Activated CD4-positive, alpha-beta memory T cell treated with anti-CD3 and anti-CD28 coated beads, Interleukin-2, amount 10 ng/mL, durations not matched to agents 7 days and 5 days (primary cell): ENCODE measurements at places on chromosomes 7 and 10.
A peak's percentile ranks its signal among the peaks of the same experiment; 100 is the strongest.

GRCh38 chr10:3217301-3217700 is 44.7 kb upstream of the PITRM1 start:
- no peak for DNase-seq

DNA sequence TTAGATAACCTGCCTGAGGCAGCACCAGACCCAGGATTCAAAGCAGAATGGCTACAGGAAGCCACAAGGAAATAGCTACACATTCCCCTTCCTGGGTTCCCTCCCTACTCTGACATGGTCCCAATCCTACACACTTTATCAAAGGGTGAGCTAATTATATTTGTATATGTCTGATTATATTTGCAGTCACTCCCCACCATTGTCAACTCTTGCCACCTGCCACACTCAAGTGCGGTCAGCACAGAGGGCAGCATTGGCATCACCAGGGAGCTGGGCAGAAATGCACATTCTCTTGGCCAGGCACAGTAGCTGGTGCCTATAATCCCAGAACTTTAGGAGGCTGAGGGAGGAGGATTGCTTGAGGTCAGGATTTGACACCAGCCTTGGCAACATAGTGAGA is 114.1 kb upstream of the PDLIM1 start:
- DNase-seq, result no peak

DNA sequence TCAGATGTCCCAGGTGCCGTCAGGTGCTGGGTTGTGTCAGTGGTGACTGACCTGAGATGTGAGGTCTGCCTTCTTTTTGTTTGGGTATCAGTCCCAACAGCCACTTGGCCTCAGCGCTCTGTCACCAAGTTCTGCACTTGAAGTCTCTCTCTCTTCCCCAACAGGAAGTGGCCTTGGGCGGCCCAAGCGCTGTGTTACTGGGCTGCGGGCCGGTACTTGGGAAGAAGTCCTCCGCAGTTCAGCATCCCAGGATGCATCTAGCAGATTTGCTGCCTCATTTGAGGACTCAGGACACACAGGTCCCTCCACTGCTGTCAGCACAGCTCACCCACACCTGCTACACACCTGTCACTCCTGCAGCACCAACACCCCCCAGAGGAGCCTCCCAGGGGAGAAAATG is 40.1 kb downstream of the LYZL2 start:
- DNase-seq, result no peak

DNA sequence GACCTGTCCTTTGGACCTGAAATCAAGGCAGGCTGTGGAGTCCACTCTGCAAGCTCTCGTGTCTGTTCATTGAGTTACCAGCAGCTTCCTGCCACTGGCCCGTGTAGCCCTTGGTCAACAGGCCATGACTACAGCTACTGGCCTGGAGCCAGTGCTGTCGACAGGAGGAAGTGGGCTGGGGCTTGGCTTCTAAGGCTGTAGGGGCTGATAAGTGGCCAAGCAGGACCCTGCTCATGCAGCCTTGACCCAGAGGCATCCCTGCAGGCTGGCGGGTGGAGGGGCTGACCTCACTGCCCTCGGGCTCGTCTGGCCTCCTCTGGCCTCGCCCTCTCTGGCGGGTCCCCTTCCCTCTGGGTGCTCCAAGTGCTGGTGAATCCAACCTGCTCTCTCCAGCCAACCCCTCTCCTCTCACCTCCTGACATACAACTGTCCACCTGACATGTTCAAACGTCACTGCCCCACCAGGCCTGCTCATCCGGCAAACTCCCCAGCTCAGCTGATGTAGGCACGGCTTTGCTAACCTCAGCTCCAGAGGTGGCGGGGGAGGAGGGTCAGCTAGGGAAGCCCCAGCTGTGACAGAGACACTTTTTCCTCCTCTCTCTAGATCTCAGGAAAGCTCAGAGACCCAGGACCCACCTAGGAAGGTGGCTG is 188.6 kb upstream of the LYZL2 start:
- DNase-seq, result no peak

DNA sequence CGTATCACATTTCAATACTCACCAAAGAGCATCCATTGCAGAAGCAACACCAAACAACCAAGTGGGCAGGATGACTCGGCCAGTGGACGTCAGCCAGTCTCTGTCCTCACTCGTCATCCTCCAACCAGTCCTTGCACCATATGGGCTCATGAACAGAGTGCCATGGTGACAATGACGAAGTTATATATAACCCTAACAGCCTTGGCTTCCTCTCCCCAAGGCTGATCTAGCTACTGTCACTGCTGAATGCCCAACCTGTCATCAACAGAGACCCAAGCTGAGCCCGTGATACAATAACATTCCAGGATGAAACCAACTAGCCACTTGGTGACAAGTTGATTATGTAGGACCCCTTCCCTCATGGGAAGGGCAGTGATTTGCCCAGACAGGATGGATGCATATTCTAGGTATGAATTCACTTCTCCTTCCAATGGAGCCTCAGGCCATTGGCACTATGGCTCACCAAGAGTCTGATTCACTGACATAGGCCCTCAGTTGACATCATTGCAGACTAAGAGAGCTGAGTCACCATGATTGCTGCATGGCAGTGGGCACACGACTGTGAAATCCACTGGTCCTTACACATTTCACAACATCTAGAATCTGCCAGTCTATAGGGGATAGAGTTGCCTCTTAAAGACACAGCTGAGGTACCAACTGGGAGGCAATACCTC is 26.3 kb upstream of the PPIF start:
- peak; percentile 36 for DNase-seq

- no peak for DNase-seq
These were observed 164.9 kb downstream of the DGKI start for GRCh38 chr7:137681657-137682562.

DNA sequence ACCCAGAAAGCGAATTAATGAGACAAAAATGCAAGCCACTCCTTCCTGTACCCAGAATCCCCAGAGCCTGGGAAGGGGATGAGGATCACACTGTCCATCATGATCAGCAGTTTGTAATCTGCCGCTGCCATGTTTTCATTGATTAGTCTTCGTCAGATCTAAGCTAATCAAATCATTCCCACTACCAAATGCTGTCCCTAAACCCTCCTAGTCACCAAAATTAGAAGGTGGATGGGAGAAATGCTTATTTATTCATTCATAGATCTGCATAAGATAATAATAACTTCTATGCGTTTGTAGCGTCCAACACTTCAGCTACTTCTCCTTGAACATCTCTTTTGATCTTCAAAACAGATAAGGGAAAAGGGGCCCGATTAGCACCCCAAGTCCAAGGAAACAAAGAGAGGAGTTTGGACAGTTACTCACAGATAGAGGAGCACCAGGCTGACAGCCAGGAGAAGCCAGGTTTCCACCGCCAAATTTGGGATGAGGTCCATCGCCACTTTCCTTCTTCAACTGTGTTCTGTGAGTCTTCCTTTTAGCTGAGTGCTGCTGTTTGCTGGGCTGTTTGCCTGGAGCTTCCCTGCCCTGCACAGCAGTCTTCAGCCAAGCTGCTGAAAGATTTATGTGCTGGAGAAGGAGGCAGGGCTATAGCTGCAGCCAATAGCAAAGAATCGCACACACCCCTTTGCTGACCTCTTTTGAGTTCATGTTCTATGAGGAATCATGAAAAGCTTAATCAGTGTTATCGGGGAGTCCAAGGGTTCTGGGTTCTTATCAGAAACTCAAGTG is at the start of gene CYP3A5:
CYP3A5 (minus strand) TSS at position 597 of the 792 bp plus-strand sequence; CDS start at position 497, 100 bp downstream.
- no peak for DNase-seq

DNA sequence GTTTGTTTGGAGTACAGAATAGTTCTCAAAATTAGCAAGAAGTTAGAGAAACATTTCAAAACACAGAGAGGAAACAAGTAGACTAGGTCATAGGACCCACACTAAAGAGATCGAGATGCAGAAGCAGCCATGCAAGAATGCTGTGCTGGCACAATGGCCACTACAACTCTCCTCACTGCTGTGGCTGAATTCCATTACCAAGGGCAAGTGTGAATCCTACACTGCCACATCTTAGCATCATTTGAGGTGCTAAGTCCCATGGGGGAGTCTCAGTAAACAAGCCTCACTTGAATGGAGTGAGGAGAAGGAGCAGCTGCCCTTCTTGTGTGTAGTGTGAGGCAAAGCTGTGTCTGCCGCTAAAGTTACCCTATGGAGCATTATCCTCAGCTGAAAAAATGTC is 56.7 kb downstream of the PCLO start:
- no peak for DNase-seq

DNA sequence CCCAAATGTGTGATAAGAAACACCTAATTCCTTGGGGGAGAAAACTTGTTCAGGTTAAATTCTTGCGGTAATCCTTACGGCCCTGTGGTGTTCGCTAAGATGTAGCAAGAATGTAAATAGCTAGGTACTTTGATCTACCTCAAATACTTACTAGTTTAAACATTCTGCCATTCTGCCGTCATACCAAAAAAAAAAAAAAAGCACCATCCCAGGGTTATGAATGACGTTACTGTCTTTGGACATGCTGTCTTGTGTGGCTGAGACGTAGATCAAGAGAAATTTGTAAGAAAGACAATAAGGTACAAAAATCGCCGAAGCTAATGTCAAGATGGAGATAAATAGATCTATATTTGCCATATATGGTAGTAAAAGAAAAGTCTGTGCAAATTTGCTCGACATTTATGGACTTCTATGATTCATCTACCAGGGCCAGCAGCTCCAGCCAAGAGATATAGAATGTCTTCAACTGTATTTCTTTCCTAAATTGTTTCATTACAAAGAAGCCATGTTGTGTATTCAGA is 195.6 kb downstream of the CUX1 start:
- no peak for DNase-seq

- DNase-seq, result no peak
These were observed 62.8 kb downstream of the PODXL start for GRCh38 chr7:131493581-131493980.

GRCh38 chr7:89028319-89028718 is 232.8 kb upstream of the TEX47 start:
- DNase-seq, result no peak

GRCh38 chr10:78304091-78305045 is 270.7 kb downstream of the RPS24 start:
- peak; percentile 15 for DNase-seq

GRCh38 chr7:150412016-150412415 is 32.9 kb downstream of the ZNF775 start:
- no peak for DNase-seq

DNA sequence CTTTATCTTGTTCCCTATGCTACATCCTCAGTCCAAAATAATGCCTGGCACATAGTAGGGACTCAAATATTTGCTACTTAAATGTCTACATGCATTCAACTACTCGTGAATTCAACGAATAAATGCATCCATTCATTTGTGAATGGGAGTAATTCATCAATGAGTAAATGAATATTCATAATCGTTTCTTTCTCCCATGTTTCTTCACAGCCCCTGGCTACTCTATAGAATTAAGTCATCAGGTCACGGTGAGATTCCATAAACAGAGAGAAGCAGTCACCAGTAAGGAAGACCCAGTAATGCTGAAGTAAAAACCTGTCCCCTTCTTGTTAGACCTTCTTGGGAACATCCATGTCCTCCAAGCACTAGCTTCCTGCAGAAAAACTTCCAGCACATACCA is 48.4 kb downstream of the ATE1 start:
- no peak for DNase-seq

GRCh38 chr7:137715121-137715520 is 131.7 kb downstream of the DGKI start:
- DNase-seq, result no peak

DNA sequence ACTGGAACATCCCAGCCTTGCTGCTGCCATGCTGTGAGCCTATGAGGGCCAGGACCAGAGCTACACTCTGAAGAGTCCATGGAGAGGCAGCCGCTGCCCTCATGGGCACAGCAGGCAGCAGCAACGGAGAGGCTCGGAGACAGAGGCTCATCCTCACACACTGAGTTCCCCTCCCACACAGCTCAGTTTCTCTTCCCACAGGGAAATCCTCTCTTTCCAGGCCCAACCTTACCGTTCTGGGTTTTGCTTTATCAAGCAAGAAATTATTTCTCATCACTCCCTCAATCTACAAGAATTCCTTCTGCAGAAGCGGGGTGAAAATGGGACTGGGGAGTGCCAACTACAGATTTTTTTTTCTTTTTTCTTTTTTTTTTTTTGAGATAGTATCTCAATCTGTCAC is 36.6 kb downstream of the GOLGA7B start:
- DNase-seq, result no peak

DNA sequence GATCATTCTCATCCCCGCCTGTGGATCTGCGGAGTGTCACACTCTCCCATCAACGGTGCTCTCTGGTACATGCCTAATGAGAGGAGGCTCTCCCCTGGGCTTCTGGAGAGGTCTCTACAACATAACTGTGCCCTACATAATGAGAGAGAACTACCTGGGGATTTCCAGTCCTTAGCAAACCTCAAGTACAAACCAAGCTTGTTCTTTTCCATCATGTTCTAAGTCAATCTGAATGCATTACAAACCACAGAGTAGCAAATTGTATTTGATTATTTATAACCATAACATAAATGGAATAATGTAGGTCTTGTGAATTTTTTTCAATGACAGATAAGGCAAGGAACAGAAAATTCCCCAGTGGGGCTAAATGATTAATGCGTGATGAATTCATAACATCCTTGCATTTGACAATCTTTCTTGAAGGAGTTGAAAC is 412.4 kb upstream of the NRP1 start:
- no peak for DNase-seq

- DNase-seq, result no peak
These were observed 201.6 kb upstream of the FZD8 start for GRCh38 chr10:35843524-35844181.

DNA sequence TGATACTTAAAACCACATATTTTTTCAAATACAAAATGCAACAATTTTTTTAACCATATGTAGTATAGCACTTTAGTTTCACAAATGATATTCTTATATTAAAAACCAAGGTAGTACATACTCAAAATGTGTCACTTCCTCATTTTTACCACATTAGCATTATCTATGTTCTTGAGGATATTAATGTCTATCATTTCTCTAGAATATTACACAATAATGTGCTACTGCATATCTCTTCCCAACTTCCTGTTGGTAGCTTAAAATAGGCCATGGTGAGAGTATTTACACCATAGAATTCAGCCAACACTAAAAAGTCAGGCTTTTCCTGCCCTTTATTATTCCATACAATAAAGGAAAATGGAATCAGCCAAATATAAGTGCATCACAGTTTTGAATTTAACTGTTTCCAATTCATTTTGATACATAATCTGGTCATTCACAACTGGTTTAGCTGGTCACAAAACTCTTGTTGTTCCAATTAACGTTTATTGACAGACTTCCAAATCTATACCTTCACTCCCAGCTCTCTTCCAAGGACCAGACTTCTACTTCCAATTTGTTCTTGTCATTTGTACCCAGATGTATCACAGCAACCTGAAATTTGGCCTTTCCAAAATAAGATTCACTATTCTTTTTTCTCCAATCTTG is 20.0 kb upstream of the LRRC17 start:
- no peak for DNase-seq
